Hematopoietic multipotent progenitor cell treated with erythropoietin and hydrocortisone succinate and interleukin-3 and kit ligand, for 17 days (in vitro differentiated cells): ENCODE measurements at places on chromosomes 2 and 18.

- no peak for DNase-seq
Observed at GRCh38 chr2:230812033-230812432, 52.7 kb upstream of the ITM2C start.

DNA sequence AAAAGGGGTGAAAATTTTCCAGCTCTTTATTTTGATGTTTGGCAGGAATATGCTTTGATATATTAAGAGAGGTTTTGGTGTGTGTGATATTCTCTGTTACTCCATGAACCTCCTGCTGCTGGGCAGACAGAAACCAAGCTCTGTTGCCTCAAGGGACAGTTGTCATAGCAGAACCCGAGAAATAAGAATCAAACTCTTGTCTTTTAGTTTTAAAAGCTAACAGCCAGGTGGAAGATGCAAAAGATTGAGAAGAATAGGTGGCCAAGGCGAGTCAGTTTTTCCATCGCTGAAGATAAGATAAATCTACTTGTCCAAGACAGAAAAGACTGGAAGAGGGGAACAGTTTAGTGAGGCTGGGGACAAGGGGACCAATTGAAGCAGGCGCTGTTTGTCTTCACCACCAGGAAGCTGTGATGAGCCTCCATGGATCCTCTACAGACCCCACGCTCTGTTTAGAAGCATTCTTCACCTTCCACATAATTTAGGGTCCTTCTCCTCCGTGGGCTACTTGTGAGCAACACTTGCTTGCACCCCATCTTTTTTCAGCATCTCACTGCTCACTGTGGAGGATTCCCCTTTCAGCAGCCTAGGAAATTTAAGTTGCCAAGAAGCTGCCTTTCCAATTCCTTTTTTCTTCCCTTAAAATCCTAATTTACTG, 23.9 kb downstream of the PMAIP1 start:
- no peak for DNase-seq

GRCh38 chr2:234339011-234339410, 157.9 kb downstream of the ARL4C start:
- DNase-seq = no peak

GRCh38 chr2:126835831-126836230, 62.9 kb upstream of the TEX51 start:
- DNase-seq = no peak

DNA sequence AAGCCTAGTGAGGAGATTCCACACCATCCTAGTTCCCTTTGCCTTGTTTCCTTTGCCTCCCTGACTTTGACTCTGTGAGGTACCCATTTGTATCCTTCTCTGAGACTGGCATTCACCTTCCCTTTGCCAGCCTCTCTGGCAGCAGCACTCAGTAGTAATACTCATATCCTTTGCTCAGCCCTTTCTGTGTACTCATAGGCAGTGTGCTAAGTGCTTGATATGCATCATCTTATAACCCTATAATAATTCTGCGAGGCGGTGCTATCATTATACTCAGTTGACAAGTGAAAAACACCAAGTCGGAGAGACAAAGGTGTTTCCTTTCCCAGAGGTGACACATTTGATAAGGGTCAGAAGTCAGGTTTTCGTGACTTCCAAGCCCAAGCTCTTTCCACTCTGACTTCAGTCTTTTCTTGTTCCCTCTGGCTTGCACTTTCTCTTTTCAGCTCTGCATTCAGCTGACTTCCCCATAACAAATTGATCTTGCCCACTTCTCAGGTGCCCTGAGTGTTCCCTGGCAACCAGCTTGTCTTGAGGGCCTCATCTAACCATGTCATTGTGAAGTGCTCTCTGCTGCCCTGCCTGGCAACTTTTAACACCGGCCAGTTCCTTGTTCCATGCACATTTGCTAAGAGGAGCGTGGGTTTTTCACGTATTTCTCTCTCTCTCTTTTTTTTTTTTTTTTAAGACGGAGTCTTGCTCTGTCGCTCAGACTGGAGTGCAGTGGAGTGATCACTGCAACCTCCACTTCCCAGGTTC, 94.5 kb upstream of the UPP2 start:
- DNase-seq = no peak

DNA sequence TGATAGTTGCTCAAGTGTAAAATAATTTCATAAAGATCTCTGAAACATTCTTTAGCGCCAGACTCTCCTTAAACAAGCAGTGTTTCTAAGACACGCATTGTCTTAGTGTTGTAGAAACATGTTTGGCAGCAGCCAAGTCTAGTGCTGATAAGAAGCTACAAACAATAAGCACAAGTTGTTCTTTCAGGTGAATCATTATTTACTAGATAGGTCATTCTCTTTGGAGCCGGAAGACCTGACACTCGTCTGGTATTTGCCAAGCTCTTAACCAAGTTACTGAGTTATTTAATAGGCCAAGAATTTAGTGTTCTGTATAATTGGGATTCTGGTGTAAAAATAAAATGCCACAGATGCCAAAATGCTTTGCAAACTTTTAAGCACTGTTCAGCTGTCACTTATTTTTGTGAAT, 852.1 kb downstream of the CPS1 start:
- DNase-seq = no peak

- no peak for DNase-seq
Observed at GRCh38 chr2:44578471-44579093, 216.8 kb downstream of the CAMKMT start.

- DNase-seq = no peak
Observed at GRCh38 chr2:68974946-68975665, 670 bp downstream of the GKN1 start.

DNA sequence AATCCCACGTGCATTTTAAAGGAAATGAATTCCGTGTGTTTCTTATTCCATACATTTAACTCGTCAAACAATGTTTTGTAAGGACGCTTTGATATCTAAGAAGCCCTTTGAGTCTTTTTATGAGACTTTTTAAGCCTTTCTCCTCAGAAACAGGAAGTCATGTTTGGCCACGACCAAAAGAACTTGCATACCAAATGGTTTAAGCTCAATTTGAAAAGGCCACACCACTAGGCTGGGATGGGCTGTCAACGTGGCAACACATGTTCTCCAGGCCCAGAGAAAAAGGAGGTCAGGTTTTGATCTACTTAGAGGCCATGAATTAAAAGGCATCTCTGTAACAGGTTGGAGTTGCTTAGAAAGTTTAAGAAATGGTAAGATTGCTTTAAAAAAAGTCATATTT, 441.8 kb downstream of the CMPK2 start:
- no peak for DNase-seq

DNA sequence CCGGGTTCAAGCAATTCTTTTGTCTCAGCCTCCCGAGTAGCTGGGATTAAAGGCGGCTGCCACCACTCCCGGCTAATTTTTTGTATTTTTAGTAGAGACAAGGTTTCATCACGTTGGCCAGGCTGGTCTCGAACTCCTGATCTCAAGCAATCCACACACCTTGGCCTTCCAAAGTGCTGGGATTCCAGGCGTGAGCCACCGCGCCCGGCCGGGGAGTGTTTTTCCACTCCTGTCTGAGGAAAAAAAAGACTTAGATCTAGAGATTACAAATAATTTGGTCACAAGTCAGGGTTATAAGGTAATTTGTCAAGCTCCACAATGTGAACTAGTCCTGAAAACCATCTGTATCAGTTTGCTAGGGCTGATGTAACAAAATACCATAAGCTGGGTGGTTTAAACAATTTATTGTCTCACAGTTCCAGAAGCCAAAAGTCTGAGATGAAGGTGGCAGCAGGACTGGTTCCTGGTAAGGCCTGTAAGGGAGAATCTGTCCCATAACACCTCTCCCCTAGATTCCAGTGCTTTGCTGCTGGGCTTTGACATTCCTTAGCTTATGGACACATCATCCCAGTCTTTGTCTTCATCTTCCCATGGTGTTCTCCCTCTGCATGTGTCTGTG, 40.7 kb upstream of the SP3 start:
- DNase-seq = no peak

DNA sequence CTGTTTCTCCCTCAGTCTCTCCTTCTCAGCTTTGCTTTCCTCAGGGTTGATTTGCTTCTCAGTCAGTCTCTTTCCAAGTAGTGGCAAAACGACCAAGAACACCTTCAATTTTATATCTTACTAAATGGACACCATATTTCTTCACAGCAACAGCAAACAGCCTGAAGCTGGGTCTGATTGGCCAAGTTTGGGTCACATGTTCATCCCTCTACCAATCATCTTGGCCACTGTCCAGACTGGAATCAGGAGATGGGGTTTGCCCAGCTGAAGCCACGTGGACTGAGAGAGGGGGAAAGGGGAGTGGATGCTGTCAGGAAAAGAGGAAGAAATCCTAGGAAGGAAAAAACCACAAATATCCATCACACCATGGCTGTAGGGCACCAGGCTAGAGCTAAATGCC, 42.0 kb upstream of the ACMSD start:
- no peak for DNase-seq

- DNase-seq = no peak
Observed at GRCh38 chr2:144213797-144214196, 306.1 kb downstream of the ZEB2 start.

- DNase-seq = no peak
Observed at GRCh38 chr2:34545486-34546136, 946.5 kb upstream of the FAM98A start.

DNA sequence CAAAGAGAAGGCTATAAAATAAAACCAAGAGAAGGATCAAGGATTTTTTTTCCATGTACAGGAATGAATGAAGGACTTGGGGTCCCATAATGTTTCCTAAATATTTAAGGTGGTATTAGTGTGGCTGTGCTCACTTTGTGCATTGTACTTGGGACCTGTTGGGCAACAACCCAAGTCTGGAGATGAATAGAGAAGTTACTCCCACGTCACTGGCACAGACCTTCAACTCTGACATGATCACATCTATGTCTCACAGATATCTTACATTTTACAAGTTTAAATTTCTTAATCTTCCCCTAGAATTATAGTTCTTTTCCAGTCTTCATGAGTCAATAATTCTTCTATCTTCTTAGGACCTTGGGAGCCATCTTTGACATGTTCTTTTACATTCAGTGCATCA, 133.4 kb downstream of the PLCL1 start:
- DNase-seq = no peak

GRCh38 chr2:106096299-106097037, 97.6 kb downstream of the UXS1 start:
- no peak for DNase-seq

DNA sequence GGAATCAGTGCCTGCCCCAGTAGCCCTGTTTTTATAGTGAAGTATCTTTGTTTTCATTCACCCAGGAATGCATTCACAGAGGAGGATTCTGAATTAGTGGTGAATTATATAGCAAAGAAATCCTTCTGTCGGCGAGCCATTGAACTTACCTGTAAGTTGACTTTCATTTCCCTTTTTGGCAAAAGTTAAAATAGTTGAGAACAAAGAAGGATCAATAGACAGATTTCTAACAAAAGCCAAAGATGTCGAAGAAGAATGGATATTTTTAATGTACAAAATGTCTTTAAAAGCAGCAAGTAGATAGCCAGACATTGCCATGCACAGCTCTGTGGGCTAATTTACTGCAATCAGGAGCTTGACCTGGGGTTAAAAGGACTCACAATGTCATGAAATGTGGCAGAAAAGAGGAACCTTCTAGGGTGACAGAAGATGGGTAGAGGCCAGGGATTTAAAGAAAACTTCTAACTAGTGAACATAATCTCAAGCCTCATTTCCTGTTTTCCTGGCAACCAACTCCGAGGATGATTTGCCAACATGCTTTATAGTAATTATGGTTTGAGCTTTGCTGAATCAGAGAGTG, 53.8 kb upstream of the TMEM87B start:
- DNase-seq = no peak

- no peak for DNase-seq
Observed at GRCh38 chr2:217793566-217794132, 209.1 kb downstream of the TNS1 start.

GRCh38 chr2:100878000-100878791, 58.3 kb downstream of the NPAS2 start:
- no peak for DNase-seq

GRCh38 chr2:10132043-10132575, 9.6 kb downstream of the RRM2 start:
- no peak for DNase-seq

- no peak for DNase-seq
Observed at GRCh38 chr2:44817256-44817655, 124.2 kb upstream of the SIX3 start.

DNA sequence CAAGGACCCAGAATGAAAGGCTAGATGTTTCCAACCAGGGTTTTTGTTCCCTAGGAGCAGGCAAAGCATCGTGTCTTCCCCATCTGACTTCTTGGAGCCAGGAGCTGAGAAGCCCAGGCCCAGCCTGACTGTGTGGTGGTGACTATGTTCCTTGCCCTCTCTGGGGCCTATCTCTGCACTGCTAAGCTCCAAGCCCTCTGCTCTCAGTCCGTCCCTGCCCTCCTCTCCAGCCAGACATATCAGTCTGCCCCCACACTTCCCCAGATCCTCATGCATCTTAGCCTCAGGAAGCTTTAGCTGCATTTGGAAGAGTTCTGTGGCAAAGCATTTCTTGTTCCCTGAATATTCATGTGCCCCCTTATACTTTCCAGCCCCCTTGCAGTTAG, 196.6 kb downstream of the CYP26B1 start:
- DNase-seq = no peak

DNA sequence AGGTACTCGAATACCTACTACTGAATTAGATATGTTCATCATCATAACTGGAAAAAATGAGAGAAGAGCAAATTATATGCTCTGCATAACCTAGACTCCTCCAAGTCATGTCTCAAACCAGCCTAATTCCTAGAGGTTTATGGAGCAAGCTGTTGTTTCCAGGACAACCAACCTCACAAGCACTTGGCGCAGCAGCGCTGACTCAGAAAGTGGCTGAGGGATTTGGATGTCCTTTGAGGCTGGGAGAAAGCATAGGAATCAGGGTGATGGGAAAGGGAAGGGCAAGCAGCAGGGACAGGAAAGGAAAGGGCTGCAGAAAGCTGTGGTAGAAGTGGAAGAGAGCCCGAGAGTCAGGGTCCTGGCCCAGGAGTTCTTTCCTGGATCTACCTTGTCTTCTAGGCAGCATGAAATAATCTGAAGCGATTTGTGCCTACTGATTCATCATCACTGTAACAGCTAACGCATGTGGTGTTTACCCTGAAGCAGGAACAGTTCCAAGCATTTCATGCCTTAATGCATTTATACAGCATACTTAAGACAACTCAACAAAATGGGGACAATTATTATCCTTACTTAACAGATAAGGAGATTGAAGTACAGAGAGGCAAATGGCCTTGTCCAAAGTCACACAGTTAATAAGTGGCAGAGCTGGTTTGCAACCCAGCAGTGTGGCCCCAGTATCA, 3.7 kb downstream of the PLEK start:
- no peak for DNase-seq

DNA sequence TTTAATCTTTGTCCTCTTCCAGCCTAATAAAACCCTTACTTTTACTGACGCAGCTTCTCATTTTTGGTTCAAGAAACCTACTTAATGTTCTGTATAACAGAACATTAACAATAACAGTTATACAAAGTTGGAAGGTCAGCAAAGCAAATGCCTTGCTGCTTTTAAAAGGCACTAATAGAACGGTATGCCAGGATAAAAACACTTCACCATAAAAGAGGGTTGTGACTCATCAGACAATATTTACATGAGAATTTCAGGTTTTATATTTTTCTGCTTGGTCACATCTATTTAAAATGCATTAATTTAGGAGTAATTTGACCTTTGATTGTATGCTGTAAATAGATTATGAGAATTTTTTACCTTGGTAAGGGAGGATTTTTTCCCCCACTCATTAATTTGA, 3.0 kb downstream of the KLHL41 start:
- DNase-seq = no peak

GRCh38 chr2:44351088-44351487, 10.2 kb downstream of the PREPL start:
- no peak for DNase-seq

- DNase-seq = no peak
Observed at GRCh38 chr2:191789796-191790195, 57.1 kb downstream of the CAVIN2 start.

- no peak for DNase-seq
Observed at GRCh38 chr2:15968280-15969178, 28.2 kb downstream of the MYCN start.
